ENCODE measurements at places on chromosomes 4 and X. TPM values are rescaled to one million over a fixed set of nuclear protein-coding genes. Genes with fewer than 3 reads are reported as not detected.
A peak's percentile ranks its signal among the peaks of the same experiment; 100 is the strongest.

GRCh38 chrX:30748342-30748960 is 95.2 kb downstream of the GK start:
- H3K27me3 ChIP-seq: no peaks in the 10 kb centered on the region
- H3K4me3 ChIP-seq: no peak overlapping the region
- H3K36me3 ChIP-seq: no peaks in the 10 kb centered on the region
- H3K27ac ChIP-seq: no peak overlapping the region
- H3K4me1 ChIP-seq: peaks cover 9% of the 10 kb centered on the region
- no peak for DNase-seq

DNA sequence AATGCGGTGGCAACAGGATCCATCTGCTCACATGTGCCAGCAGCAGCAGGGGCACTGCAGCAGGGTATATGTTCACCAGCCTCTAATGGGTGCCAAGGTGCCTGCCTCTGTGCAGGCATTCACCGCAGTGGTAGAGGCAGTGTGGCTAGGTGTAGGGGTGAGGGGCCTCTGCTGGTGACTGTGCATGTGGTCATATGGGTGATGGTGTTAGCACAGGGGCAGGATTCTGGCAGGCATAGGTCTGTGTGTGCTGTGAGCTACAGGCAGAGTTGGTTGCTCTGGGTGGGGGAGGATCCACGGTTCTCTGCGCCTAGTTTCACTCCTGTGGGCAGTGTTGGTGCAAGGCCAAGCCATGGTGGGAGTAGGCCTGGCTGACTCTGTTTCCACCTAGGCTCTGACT is 566.5 kb upstream of the GNPDA2 start:
- H3K4me1 ChIP-seq: no peaks in the 10 kb centered on the region
- DNase-seq: no peak
- H3K27ac ChIP-seq: no peak overlapping the region
- H3K36me3 ChIP-seq: no peaks in the 10 kb centered on the region
- H3K4me3 ChIP-seq: no peak overlapping the region

GRCh38 chr4:145482209-145483037 is 770 bp downstream of the SMAD1 start:
- no peaks in the 10 kb centered on the region for H3K36me3 ChIP-seq
- no peaks in the 10 kb centered on the region for H3K27me3 ChIP-seq
- H3K4me1 ChIP-seq: peaks cover 23% of the 10 kb centered on the region
- H3K27ac ChIP-seq: peak overlapping the region; percentile 26
- DNase-seq: peak; percentile 66

Gene RHOXF2
- total RNA-seq: not detected

Gene CTAG2
- total RNA-seq: not detected
